ENCODE measurements at places on chromosomes 7 and 10. TPM values are rescaled to one million over a fixed set of nuclear protein-coding genes. Genes with fewer than 3 reads are reported as not detected.

The TRA2A gene
- total RNA-seq: 28.4 TPM

The SMO gene
- total RNA-seq: 22.1 TPM

The MOGAT3 gene
- total RNA-seq: 12.0 TPM

The PNLIPRP1 gene
- total RNA-seq: 2.5 TPM

The RPEL1 gene
- total RNA-seq: not detected

The UTF1 gene
- not detected for total RNA-seq

The CPA2 gene
- 1.9 TPM for total RNA-seq

The C10orf62 gene
- total RNA-seq: 3.7 TPM

The MSMB gene
- total RNA-seq: not detected
